ENCODE measurements at places on chromosomes 2 and 18.

DNA sequence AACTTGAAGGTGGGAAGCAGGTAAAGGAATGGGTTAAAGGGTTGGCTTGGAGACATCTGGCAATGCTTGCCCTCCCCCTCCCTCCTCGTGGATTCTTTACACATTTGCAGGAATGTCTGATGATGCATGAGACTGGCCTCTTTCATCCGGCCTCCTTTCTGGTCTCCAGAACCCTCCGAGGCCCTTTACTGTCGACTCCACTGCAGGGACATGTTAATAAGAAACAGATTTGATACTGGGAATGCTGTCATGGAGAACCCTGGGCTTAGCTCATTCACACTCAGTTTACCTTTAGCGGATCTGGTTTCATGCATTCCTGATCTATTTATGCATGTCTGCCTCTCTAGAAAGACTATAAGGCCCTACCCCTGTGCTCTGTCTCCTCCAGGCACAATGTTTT lies 238.7 kb downstream of the TGIF1 start:
- no peak for DNase-seq

- no peak for DNase-seq
These were observed 588.2 kb downstream of the IRS1 start for GRCh38 chr2:226211439-226211838.

- DNase-seq: no peak
These were observed 108.1 kb upstream of the SIX3 start for GRCh38 chr2:44833171-44834069.

- no peak for DNase-seq
These were observed 36.2 kb downstream of the ASB1 start for GRCh38 chr2:238462782-238463396.

GRCh38 chr2:100645695-100646429 lies 83.1 kb downstream of the PDCL3 start:
- no peak for DNase-seq

- no peak for DNase-seq
These were observed 655.9 kb downstream of the GALR1 start for GRCh38 chr18:77905449-77906055.

Data from renal cortex interstitium (tissue), 15 donors.